Activated CD4-positive, alpha-beta T cell treated with anti-CD3 and anti-CD28 coated beads, Interleukin-2, Interleukin-6, amounts not matched to agents 100 ng/mL and 50 ng/mL, durations not matched to agents 16 hours and 8 hours (primary cell): ENCODE measurements at places on chromosomes 2 and 18.

- no peak for DNase-seq
These were observed 21.8 kb upstream of the DNAJC27 start for GRCh38 chr2:24993406-24994145.

- DNase-seq, result no peak
These were observed 16.1 kb downstream of the NCK2 start for GRCh38 chr2:105760639-105761337.

GRCh38 chr2:67846370-67847070 lies 216.3 kb downstream of the C1D start:
- DNase-seq, result peak; percentile 48

- DNase-seq, result no peak
These were observed 55.9 kb downstream of the INPP4A start for GRCh38 chr2:98500561-98500960.

- no peak for DNase-seq
These were observed 4.6 kb downstream of the INHA start for GRCh38 chr2:219576505-219577388.
